ENCODE measurements at places on chromosomes 11 and 22.

DNA sequence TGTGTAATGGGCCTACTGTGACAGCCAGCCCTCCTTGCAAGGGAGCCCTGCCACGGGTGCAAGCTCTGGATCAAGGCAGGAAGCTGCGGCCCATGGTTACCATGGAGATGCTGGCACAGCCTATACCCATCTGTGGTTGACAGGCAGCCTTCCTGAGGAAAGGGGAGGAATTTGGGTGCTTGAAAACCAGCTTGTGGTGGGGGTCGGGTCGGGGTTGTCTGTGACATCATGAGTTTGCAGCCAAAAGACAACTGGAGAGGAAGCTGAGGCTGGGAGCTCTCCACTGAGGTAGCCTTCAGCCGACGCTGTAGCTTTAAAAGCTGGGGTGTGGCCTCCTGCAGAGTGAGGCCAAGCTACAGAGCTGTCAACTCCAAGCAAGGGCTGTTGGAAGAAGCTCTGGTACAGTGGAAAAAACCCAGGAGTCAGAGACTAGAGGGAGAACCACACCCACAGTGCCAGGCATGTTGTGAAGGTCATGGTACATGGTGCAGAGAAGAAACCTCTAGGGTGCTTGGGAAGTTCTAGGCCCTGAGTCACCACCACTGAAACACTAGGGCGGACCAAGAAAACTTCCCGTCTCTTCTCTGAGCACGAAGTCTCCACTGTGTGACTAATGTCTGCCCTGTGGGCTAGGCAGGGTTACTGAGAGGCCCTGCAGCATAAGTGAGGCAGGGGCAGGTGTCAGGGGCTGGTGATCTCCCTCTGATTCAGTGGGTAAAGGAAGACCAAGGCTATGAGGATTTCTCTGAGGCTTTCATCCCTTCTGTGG, 10.8 kb upstream of the LDHA start:
- DNase-seq: no peak

DNA sequence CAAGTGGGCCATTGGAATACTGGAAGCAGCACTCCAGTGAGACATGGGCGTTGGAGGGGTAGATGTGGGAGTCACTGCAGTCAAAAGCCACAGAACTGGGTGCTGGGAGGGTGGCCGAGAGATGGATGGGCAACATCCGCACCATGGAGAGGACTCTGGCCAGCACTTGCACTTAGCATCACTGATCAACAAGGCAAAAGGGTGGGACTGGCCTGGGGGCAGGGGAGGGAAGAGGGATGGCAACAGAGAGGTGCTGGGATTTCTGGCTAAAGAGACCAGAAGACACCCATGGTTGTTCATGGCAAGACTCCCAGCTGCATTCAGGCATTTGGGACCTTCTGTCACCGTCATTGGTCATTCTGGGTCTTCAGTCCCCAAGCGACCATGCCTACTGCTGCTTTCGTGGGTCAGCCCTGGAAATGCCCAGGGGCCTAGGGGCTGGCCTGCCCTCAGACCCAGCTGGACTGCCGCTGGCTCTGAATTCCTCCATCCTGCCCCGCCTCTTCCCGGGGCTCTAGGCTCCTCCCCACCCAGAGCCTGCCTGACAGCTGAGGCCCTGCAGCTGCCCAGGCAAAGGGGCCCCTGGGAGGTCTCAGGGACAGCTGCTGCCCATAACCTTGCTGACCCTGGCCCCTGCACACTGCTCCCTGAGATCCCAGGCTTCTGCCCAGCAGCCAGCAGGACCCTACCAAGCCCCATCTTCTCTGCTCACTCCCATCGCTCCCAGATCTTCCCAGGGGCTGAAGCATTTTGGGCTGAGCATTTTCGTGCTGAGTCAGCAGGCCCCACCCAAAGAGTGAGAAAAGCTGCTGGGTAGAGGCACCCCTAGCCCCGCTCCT, 13.0 kb upstream of the CDC42EP2 start:
- DNase-seq: no peak

- DNase-seq: no peak
Observed at GRCh38 chr11:128796270-128796669, 70.8 kb downstream of the KCNJ1 start.

DNA sequence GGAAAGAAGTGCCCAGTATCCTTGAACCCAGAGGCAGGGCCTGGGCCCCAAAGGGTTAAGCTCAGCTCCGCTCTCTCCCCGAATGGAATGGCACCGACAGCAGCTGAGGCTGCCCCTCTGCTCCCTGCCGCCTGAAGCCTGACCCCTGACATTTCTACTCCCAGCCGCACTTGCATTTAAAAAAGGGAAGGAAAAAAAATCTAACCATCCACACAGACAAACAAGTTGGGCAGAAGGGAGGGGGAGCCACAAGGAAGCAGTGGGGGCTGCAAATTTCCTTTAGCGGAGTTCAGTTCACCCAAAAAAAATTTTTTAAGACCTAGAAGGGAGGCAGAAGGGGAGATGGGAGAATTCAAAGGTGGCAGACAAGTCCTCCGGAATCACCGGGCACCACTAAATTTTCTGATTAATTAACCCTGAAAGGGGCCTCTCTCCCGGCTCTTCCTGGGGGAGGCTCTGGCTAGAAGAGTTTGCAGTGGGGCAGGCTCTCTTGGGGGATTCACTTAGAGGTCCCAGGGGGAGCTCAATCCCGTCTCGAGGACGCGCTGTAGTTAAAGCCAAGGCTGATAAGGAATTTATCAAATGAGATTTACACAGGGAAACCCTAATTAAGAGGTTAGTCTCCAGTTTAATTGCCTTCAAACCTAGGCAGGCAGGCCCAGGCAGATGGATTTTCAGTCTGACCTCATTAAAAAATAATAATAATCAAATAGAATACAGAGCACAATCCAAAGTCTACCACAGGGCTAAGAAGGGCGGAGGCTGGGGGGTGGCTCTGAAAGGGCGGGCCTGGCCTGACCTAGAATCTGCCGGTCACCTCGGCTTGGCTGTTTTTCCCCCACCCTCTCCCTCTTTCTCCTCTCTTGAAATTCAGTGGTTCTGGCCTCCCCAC, 25.6 kb downstream of the MN1 start:
- no peak for DNase-seq

- DNase-seq: no peak
Observed at GRCh38 chr11:102831128-102831488, 12.3 kb downstream of the MMP3 start.

DNA sequence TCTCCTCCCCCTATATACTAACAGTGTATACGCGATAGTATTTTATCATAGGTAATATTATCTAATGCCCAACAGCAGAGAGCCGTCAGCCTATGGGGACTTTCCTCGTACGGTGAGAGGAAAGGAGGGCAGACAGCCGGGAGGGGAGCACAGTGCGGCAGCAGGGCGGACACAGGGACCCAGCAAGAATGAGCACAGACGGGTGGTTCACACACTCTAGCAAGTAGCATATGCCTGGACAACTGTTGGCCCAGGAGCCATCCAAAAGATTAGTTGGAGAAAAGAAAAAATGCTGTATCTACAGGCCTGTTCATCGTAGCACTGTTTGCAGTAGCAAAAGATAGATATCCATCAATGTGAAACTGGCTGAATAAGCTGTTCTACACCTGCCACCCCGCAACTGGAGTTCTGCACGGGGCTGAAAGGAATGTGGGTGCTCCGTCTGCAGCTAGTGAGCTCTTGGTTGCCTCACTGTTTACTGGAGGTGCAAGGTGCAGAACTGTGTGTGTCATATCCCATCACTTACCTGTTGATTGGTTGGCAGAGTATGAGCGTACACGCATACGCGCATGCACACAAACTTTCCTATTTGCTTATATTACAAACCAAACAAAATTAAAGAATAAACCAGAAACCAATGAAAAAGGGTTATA, 324.3 kb downstream of the TBC1D22A start:
- no peak for DNase-seq

- DNase-seq: no peak
Observed at GRCh38 chr11:4704054-4704789, at the start of gene MMP26. Gene MMP26, plus strand, starts transcription at chr11:4704784.

GRCh38 chr11:31780480-31780971, 30.6 kb downstream of the PAX6 start:
- no peak for DNase-seq

- DNase-seq: no peak
Observed at GRCh38 chr11:94549146-94549545, 5.4 kb downstream of the FUT4 start.

DNA sequence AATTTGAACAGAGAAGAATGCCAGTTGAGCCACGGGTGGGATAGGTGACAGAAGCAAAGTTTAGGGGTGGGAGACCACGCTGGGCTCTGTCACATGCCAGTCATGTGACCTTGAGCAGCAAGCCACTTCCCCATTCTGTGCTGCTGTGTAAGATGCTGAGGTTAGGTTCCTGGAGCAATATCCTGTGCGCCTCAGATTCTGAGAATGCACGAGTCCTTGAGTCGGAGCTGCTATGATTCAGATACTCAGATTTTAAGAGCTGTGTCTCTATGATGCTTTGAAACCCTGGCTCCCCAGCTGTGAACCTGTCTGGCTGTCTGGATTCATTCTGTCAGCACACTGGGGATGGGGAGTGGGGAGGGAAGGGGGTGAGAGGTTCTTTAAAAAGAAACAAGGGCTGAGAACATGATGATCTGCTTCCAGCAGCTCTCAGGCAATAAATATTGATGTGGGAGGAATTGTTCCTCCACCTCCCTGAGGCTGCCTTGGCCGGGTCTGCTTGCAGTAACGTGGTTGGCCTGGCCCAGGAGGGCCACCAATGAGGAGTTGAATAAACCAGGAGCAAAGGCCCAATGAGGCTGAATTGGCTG, 24.0 kb downstream of the SLCO2B1 start:
- no peak for DNase-seq

DNA sequence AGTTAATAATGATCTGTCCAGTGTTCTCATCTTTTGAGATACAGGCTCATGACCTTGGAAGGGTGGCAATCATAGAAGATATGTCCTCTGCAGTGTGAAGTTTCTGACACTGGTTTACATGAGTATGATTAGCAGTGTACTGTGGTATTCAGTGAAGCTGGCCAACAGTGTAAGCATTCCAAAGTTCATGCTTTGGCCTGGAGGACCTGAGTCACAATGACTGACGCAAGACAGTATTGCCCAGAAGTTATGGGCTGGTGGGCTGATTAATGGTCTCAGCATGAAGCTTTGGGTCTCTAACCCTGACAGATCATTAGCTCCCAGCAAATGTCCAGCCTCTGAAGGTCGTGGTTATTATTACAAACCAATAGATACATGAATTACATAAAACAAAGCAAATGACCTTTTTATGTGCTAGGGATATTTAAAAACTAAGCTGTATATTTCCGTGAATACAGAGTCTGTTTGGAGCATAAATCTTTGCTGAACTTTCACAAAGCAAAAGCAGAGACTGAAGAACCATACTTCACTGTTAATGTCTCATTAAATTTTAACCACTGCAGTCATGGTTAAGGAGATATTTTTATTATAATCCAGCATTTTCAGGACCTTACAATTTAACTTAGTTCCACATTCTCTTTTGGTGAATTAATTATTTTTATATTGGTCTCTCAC, 28.3 kb upstream of the USP47 start:
- no peak for DNase-seq
